ENCODE measurements at places on chromosomes 4 and X. TPM values are rescaled to one million over a fixed set of nuclear protein-coding genes. Genes with fewer than 3 reads are reported as not detected.

DNA sequence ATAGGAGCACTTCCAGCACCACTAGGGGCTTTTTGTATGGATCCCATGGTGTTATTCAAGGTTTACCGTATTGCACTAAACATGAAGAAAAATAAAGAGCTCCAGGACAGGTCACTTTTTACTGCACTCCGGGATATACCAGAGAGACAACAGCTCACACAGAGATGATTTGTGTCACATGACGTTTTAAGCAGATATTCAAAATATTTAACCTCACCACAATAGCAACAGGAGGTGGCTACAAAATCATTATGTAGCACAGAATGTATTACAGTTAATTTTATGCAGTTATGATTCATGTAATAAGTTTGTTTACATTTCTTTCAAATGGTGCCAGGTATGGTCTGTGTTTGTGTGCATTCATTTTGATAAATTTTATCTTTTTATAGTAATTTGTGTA lies 100.6 kb downstream of the LUZP4 start:
- no peaks in the 10 kb centered on the region for H3K27me3 ChIP-seq
- no peak overlapping the region for H3K4me3 ChIP-seq
- H3K36me3 ChIP-seq: no peaks in the 10 kb centered on the region
- H3K27ac ChIP-seq: no peak overlapping the region

DNA sequence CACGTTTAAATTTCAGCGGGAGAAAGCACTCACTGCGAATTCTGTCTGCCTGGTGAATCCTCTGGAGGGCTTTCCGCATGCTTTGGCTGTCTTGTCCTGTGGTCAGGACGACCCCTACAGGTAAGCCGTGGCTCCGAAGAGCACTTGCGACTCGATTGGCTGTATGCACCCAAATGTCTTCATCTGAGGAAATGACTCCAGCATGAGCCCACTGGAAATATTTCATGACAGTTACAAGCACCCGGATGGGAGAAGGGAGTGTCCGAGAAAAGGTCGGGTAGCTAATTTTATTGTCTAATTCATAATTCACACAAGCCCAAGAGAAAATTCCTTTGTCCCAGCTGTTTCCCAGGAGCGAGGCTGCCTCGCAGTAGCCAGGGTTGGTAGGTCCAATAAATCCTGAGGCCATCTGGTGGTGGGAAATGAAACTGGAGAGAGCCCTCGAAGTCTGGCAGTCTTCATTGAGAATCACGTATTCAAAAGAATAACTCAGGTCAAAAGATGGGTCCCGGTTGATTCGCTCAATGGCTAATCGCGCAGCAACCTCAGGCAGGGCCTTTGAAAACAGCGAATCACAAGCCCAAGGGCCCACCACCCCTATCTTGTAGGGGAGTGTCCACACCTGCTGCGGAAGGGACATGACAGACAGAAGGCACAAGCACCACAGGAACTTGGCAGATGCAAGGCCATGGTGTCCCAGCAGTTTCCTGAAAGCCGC lies 6.6 kb downstream of the GUCY2F start:
- H3K27me3 ChIP-seq: peaks cover 2% of the 10 kb centered on the region
- no peaks in the 10 kb centered on the region for H3K36me3 ChIP-seq
- peaks cover 4% of the 10 kb centered on the region for H3K4me1 ChIP-seq
- no peak for DNase-seq
- no peak overlapping the region for H3K27ac ChIP-seq

DNA sequence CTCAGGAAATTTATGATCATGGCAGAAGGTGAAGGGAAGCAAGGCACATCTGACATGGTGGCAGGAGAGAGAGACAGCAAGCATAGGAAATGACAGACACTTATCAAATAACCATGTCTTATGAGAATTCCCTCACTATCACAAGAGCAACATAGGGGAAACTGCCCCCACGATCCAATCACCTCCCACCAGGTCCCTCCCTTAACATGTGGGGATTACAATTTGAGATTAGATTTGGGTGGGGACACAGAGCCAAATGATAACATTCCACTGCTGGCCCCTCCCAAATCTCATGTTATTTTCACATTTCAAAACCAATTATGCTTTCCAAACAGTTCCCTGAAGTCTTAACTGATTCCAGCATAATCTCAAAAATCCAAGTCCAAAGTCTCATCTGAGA lies 8.2 kb upstream of the TMA16 start:
- H3K36me3 ChIP-seq: no peaks in the 10 kb centered on the region
- H3K27me3 ChIP-seq: peaks cover 35% of the 10 kb centered on the region
- no peak overlapping the region for H3K4me3 ChIP-seq
- H3K27ac ChIP-seq: no peak overlapping the region
- DNase-seq: no peak

DNA sequence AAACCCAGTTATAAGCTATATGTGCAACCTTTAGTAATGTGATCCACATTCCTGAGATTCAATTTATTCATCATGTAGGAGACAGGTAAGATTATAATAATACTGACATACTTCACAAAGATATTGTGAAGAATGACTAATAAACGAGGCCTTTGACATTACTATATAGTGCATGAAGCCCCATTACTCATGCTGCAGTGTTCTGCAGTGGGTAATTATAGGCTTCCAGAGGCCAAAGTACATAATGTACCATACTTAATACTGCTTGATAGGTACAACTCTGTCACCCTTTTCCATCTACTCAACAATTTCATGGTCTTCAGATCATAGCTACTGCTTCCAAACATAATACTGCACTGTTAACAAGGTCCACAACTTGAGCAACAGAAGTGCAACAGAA lies 68.9 kb downstream of the COL25A1 start:
- DNase-seq: no peak
- no peaks in the 10 kb centered on the region for H3K36me3 ChIP-seq
- no peak overlapping the region for H3K4me3 ChIP-seq
- H3K4me1 ChIP-seq: no peaks in the 10 kb centered on the region

Gene DNAAF6
- not detected for total RNA-seq

DNA sequence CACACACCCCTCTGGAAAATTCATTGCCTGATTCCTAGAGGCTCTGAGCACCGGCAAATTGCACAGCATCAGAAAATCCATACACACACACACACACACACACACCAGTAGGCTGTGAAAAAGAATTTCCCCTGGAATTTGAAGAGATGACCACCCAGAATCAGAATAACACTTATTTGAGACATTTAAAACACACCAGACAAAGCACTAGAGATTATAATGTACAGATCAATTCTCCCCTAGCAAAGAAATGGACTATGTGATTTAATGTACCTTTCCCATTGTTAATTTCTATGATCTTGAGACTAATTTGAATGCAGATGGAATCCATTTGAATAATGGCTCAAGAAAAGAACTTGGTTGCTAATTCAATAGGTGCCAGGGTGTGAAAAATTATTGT lies 399.3 kb downstream of the HNRNPD start:
- H3K4me1 ChIP-seq: peaks cover 2% of the 10 kb centered on the region
- H3K27me3 ChIP-seq: no peaks in the 10 kb centered on the region
- no peak overlapping the region for H3K4me3 ChIP-seq
- no peak for DNase-seq
- H3K27ac ChIP-seq: no peak overlapping the region

Gene PHOX2B
- not detected for total RNA-seq
